ENCODE measurements at places on chromosomes 2 and 18.

DNA sequence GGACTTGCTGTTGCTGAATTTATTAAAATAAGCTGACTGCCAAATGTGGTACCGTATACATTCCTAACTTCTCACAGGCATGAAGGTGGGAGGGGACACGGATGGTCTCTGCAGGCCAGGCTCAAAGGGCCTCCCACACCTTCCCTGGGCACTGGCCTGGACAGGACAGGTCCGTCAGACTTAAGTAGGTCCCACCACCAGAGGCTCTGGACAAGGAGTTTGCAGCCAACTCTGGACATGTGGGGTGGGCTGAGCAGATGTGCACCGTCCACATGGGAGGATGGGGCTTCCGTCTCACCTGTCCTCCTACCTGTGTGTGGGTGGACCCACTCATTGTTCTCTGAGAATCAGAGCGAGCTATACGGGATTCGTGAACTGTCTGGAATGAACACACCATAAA lies 8.2 kb downstream of the ODC1 start:
- DNase-seq: no peak

- no peak for DNase-seq
Observed at GRCh38 chr2:177143444-177143843, 69.2 kb upstream of the HNRNPA3 start.

GRCh38 chr2:97755491-97755890 lies 42.1 kb downstream of the ZAP70 start:
- DNase-seq: no peak

GRCh38 chr2:216765761-216766262 lies 70.5 kb upstream of the IGFBP5 start:
- no peak for DNase-seq

DNA sequence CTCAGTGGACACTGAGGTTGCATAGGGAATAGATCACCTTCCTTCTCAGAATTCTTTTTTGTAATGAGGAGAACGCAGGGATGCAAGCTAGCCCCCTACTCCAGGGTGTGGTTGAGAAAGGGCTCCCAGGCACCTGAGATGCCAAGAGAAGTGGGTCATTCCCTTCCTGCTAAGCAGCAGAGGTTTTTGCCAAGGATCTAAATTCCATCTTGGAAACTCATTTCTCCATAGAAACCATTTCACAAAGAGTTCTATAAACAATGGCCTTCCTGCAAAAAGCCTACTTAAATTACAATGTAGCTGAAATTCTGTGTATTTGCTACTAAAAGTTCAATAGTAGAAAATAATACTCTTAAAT lies 3.7 kb upstream of the PPP3R1 start:
- peak; percentile 17 for DNase-seq

- DNase-seq: no peak
Observed at GRCh38 chr2:54629914-54630857, 93.3 kb upstream of the EML6 start.

GRCh38 chr2:102449370-102449974 lies 23.6 kb upstream of the SLC9A4 start:
- peak; percentile 47 for DNase-seq

- DNase-seq: no peak
Observed at GRCh38 chr2:150832686-150833085, 345.2 kb upstream of the RND3 start.

GRCh38 chr2:50584185-50584584 lies 447.7 kb downstream of the NRXN1 start:
- no peak for DNase-seq

DNA sequence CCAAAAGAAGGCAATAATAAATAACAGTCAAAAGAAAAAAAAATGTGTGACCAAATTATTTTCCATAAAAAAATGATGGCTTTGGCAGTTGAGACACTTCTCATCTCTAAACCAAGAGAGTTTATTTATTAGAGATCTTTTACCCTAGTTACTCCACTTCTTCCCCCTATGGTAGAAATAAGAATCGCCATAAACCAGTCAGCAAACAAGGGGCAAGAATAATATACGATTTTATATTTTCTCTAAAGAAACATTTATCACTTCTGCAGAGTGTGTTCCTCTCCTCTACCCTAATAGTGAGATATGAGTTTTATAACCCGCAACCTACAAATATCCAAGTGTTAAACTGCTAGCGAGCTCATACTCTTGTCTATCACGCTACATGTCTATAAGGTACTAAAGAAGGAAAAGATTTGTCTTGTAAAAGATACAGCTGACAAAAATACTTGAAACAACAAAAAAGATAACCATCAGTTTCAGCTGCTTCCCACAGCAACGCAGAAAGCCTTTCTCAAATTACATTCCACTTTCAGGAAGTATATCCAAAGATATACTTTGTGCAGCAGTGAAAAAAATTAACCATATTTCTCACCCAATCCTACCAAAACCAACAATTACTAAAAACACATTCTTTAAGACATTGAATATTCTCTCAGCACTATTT lies 2.3 kb downstream of the RNF103 start:
- no peak for DNase-seq

Measured in midbrain (tissue), 1 donor.